Head of caudate nucleus (tissue), 42 donors: ENCODE measurements at places on chromosomes 6 and 20.

- no peak for DNase-seq
Measured at GRCh38 chr6:107493158-107494057, 3.5 kb downstream of the SOBP start.

DNA sequence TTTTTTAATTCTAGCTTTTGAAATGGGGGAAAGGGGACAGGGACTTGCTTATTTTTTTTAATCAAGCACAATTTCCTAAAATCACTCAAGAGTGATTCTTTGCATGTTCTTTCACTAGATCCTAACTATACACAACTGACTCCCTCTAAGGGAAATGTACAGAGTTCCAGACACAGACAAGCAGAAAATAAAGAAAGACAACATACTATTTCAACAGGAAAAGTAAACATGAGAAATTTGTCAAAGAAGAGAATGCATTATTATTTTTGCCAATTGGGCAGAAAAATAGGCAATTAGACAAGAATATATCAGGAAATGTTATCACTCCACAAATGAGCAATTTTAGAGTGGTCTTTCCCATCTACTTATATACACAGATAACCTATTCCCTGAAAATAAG, 128.2 kb downstream of the RNGTT start:
- DNase-seq = no peak

DNA sequence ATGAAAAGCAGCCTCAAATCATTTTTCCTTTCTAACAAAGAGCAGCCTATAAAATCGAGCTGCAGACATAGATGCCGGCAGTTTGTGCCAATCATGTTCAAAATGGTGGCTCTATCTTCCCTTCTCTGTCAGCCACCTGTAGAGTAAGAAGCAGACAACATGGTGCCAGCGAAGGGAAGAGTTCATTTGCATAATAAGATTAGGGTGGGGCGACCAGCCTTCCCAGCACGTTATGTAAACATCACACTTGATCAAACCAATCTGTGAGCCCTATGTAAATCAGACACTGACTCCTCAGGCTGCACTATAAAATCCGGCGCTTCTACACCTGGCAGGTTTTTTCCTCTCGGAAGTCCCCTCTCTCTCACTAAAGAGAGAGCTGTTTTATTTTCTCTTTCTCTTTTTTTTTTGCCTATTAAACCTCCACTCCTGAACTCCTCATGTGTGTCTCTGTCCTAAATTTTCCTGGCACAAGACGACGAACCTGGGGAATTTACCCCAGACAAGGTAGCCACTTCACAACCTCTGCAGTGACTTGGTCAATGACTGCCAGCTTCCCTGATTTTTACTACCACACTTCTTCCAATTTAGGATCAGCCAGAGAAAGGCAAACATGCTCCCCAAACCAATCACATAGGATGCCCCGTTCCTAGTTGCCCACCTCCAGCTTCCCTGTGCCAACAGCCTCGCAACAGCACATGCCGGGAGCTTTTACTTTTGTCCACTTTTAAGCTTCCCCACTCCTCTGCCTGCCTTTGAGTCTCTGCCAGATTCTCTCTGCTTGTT, 12.9 kb downstream of the TPMT start:
- no peak for DNase-seq

- no peak for DNase-seq
Measured at GRCh38 chr6:57072108-57072507, 17.9 kb upstream of the ZNF451 start.

DNA sequence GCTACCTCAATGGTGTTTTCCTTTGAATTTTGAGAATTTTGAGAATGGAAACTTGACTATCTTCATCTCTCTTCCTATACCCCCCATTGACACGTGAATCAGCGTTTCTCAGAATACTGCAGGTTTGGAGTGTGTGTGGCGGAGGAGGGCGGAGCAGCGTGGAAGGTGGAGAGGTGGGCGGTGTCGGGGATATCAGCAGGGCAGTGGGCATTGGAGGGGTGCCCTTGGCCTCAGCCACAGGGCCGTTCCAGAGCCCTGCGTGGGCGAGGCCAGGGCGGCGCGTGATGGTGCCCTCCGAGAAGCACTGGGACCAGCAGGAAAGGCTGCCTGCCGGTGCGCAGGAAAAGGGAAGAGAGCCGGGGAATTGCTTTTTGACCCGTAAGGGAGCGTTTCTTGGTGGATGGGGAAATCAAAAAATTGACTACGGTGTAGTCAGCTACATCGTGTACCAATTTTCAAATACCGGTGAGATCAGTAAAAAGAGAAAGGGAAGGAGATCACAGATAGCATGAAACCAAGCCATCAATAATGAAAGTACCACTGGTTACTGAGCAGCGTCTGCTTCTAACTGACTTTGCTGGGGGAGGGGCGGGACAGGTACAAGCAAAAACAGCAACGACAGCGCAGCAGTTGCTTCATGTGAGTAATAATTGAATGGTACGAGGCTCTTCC, 82.7 kb upstream of the DUSP22 start:
- no peak for DNase-seq

GRCh38 chr6:169983651-169984050, 232.2 kb downstream of the ERMARD start:
- DNase-seq = no peak

DNA sequence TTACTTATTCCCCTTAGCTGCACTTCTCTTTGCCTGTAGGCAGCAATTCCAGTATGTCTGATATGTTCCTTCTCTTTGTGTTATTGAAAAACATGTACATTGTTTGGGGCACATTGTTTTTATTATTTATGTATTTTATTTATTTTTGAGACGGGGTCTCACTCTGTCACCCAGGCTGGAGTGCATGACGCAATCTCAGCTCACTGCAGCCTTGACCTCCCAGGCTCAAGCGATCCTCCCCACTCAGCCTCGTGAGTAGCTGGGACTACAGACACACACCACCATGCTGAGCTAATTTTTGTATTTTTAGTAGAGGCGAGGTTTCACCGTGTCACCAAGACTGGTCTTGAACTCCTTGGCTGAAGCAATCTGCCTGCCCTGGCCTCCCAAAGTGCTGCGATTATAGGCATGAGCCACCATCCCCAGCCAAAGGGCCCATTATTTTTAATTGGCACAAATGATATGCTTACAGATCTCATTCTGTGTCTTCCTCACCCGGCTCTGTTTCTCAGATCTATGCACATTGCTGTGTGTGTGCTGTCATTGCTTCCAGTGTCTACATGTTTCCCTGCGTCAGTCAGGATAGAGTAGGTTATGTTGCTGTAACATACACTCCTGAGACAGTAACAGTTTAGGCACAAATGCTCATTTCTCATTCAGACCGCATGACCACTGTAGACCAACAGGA, 54.1 kb upstream of the NELFCD start:
- no peak for DNase-seq

GRCh38 chr6:5188646-5189045, 72.1 kb downstream of the LYRM4 start:
- no peak for DNase-seq

GRCh38 chr6:132733283-132733682, 19.4 kb upstream of the VNN1 start:
- no peak for DNase-seq

- DNase-seq = peak; percentile 64
Measured at GRCh38 chr6:77457720-77458349, 5.5 kb downstream of the HTR1B start.

- no peak for DNase-seq
Measured at GRCh38 chr6:150592377-150592995, 7.2 kb upstream of the PLEKHG1 start.

GRCh38 chr6:49564552-49564951, 14.1 kb downstream of the C6orf141 start:
- DNase-seq = no peak

GRCh38 chr20:43014206-43014605, 175.5 kb downstream of the PTPRT start:
- DNase-seq = no peak

GRCh38 chr20:25858495-25859425, 162.1 kb upstream of the ZNF337 start:
- DNase-seq = no peak

- DNase-seq = no peak
Measured at GRCh38 chr6:29953001-29953441, 10.7 kb downstream of the HLA-A start.

DNA sequence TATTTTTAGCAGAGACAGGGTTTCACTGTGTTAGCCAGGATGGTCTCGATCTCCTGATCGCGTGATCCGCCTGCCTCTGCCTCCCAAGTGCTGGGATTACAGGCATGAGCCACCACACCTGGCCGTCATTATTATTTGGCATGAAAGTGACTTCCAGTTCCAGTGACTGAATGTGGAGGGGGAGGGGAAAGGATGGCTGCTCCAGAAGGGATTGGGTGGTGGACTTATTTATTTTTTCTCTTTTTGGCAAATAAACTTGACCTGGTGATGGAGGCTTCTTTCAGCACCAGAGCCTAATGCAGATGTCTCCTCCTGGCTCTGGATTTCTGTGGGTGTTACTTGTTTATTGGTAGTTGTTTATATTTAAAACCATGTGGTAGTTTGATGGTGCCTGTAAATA, 16.9 kb upstream of the SLC22A23 start:
- no peak for DNase-seq

DNA sequence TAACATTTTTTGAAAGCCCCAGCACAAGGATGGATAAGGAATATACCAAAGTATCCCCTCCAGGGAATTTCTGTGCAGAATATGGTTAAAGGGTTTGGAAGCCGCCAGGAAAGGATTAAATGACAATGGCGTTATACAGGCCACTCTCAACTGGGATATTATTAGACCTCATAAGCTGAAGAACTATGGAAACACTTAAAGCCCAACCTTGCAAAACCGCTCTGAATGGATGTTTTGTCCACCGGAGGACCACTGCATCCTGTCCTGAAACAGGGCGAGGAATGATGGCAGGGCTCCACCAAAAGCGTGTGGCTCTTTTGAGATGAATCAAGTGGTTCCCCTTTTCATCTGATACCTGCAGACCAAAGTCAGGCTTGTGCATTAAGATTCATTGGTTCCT, 32.4 kb downstream of the NFATC2 start:
- no peak for DNase-seq

GRCh38 chr6:129852257-129852858, 8.8 kb downstream of the TMEM244 start:
- DNase-seq = no peak

DNA sequence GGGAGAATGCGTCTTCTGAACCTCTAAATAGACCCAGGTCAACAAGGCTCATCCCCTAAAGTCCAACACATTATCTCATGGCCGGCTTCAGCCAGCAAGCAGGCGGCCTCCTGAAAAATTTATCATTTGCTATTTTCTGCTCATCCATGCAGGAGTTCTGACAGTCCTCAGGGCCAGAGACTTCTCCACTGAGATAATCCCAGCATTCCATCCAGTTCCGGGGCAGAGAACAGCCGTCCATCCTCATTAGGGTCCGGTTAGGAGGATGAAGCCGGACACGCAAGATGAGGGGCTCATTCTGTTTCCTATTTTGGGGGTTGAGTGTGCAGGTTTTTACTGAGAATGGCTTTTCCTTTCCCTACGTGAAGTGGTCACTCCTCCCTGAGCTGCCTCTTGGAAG, 258.1 kb downstream of the PREX1 start:
- no peak for DNase-seq

GRCh38 chr6:6626187-6626586, 37.7 kb downstream of the LY86 start:
- DNase-seq = no peak

DNA sequence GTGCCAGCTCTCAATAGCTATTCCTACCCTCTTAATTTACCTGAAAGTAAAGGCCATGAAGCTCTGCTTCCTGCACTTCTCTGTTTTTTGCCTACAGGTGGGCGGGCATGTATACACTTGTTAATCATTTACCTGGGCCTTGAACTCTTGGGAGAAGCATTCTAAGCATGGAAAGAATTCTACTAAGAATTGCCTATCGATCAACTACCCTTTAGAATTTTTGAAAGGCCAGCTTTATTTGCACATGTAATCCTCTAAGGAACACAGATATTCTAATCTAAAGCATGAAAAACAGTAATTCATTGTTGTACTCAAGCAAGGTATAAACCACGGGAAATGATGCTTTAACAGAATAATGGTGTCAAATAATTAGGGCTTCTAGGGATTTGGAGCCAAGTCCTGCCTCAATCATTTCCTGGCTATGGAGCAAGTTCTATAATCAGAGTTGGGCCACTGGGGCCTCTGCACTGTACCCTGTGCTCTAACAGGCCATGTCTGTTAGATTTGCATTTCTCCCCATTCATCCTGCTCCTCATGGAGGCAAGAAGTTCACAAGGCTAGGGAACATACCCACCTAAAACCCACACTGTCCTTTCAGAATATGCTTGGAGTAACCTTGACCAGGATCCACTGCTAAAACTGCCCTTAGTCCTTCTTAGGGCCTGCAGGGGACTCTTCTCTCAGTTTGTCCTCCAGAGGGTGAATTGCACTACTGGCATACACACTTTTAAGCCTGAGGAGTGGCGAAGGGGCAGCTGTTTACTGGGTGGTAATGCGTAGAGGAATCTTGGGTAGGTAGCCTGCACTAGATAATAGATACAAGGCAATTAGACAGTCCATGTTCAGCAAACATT, 276.4 kb upstream of the JAG1 start:
- no peak for DNase-seq

DNA sequence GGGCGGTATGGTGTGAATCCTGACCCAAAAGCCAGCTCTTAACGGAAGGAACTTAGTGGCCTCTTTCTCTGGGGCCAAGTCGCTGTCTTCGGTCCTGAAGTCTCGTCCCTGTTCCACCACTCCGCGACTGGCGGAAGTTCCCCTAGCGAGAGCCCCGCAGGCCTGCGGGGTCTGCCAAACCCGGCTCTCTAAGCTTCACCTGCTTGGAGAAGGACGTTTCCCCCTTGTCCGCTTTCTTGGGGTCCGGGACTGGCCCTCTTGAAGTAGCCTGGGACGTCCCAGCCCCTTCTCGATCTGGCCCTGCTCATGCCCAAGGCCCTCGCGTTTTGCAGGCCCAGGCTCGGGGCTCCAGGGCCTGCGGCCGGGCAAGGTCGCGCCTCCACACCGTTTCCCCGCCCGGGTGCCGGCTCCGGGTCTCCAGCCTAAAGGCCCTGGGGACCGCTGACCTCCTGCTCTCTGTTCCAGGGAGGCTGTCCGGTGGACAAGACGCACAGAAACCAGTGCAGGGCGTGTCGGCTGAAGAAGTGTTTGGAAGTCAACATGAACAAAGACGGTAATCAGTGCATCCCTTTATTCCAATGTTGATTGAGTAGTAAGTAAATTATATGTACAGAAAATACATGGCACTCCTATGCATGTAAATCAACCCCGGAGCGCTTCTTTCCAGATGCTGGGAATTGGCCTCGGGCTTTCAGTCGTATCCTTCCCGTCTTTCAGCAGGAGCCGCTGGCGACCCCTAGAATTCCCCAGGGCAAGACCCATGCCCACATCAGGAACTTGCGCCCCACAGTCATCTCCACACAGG, 8.8 kb downstream of the NR2E1 start:
- no peak for DNase-seq
